ENCODE measurements at places on chromosomes 2 and 18.

DNA sequence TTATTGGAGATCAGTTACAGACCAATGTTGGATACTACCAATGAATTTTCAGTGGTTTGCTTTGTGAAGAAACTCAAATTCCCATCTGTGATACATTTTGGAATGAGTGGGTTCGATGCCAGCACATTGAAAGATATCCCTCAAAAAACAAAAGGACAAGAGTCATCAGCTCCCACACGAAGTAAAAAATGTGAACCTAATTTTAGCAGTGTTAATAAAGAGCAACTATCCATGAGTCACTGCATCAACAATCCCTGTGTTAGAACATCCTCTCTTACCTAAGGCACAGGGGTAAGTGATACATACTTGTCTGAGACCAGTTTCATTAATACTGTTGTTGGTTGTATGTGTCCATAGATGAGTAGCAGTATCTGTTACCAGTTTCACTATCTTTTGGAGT lies 551.8 kb upstream of the SOX11 start:
- no peak for DNase-seq

GRCh38 chr2:65314801-65315441 lies 87.3 kb downstream of the ACTR2 start:
- no peak for DNase-seq

- no peak for DNase-seq
These were observed 66.6 kb upstream of the ODC1 start for GRCh38 chr2:10514743-10515142.

GRCh38 chr18:78773303-78773755 lies 206.3 kb upstream of the SALL3 start:
- DNase-seq, result no peak

- DNase-seq, result no peak
These were observed 69.3 kb downstream of the TTC27 start for GRCh38 chr2:32697156-32697555.

DNA sequence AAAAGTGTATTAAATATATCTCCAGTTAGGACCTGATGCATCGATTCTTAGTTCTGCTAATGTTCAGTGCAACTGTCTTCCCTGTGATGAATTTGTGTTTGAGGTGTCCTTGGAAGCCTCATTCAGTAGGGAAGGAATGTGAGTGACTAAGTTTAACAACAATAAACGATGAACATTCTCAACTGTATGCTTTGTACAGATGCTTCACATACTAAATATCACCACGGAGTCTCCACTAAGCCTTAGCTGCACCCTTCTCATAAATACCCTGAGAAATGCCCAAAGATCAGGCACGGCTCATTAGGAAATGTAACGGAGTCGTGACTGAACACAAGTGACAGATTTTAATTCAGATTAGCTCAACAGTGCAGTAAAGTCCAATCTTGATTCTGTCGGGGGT lies 24.4 kb upstream of the AGFG1 start:
- no peak for DNase-seq

- DNase-seq, result no peak
These were observed 111.7 kb downstream of the BCL2 start for GRCh38 chr18:63207835-63208234.

- no peak for DNase-seq
These were observed 407.8 kb downstream of the CDH2 start for GRCh38 chr18:27769152-27769551.

GRCh38 chr2:240930096-240930630 lies 24.0 kb downstream of the CROCC2 start:
- DNase-seq, result peak; percentile 28

- no peak for DNase-seq
These were observed 43.3 kb downstream of the SNED1 start for GRCh38 chr2:241041589-241042158.

- DNase-seq, result no peak
These were observed 153.9 kb downstream of the INSIG2 start for GRCh38 chr2:118242216-118242615.

DNA sequence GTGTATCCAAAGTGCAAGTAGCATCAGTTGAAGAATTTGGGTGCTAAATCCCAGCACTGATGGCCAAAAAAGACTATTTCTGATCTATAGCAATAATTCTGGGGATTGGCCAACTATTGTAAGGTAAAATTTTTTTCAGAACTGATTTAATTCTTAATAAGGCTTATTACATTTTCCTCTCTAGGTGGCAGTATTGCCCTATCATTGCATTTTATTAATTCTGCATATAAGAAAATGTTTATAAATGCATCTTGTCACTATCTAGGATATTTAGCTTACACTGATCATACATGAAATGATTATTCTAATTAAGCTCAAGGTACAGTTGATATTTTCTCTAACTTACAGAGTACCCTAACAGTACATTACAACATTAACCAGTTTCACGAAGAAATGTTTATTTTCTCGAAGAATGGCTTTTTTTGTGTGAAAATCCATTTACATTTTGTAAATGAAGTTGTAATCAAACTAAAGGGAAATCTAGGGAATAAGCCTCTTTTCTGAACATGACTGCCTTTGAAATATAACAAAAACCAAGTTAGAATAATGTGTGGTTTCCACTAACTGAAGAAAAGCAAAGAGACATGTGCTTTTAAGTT lies 11.0 kb downstream of the TTN start:
- DNase-seq, result no peak

- peak; percentile 76 for DNase-seq
These were observed 48.5 kb downstream of the SOCS6 start for GRCh38 chr18:70337139-70337972.

GRCh38 chr2:201471732-201472393 lies 20.3 kb downstream of the STRADB start:
- no peak for DNase-seq

DNA sequence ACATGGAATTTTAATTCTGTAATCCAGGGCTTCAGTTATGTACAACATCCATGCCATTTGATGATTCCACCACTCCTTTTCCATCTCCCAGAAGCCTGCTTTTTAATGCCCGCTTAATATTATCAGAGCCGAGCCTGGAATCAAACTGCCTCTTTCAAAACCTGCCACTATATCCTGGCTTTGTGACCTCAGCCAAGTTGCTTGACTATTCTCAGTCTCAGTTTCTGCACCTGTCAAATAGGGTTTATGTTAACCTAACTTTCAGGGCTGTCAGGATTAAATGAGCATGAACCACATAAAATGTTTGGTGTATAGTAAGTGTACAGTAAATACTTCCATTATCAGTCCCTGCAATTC lies 108.7 kb downstream of the XRCC5 start:
- DNase-seq, result no peak

GRCh38 chr2:3298191-3298590 lies 79.4 kb downstream of the EIPR1 start:
- DNase-seq, result no peak

All from endodermal cell (in vitro differentiated cells).